ENCODE measurements at places on chromosomes 5 and 9.

GRCh38 chr5:62296998-62297397 lies 9.0 kb upstream of the KIF2A start:
- no peak for DNase-seq

GRCh38 chr9:71329873-71330272 lies 208.5 kb upstream of the TRPM3 start:
- no peak for DNase-seq

- no peak for DNase-seq
Measured at GRCh38 chr5:77867194-77867691, 91.1 kb upstream of the TBCA start.

- DNase-seq, result no peak
Measured at GRCh38 chr9:125816321-125816720, 69.1 kb downstream of the PBX3 start.

GRCh38 chr9:99262949-99263418 lies 40.9 kb downstream of the SEC61B start:
- no peak for DNase-seq

DNA sequence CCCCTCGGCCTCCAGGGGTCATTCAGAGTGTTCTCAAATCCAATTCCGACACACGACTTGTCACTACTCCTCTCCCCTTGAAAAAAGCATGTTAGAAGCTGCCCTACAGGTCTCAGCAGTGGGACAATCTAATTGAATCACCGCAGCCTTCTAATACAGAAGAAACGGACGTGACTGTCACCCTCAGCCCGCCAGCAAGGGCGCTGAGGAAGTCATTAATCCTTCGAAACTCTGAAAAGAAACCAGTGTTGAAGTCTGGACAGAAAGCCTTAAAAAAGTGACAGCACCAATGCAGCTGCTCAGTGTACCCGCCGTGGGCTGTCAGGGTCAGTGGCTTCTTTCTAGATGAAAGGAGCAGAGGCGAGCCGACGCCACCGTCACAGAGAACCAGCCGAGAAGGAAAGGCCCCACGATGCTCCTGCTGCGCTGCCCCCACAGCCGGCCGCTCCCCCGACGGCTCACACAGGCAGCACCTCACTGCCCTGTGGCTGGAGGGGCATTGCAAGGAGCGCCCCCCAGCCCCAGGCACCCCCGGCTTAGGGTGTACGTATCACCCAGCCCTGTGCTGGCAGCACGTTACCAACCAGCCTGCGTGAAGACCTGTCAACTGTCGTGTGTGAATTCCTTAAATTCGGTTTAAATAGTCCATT lies 5.7 kb downstream of the BRD3OS start:
- no peak for DNase-seq

DNA sequence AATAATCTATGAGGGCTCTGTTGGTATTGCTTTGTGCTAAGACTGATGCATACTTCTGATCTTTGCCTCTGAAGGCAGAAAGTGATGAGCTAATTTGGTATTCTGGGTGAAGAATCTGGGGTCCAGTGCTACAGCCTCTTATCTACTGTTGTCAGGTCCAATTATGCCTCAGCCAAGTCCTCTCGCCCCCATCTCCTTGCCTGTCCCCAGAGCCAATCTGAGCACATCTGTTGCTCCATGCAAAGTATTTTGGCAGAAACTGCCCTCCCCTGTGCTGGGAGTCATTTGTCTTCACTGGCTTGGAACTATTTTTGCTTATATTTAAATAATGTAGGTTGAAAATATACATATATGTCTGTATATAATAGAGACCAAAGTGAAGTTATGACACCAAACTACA lies 23.4 kb downstream of the LSM11 start:
- DNase-seq, result no peak

DNA sequence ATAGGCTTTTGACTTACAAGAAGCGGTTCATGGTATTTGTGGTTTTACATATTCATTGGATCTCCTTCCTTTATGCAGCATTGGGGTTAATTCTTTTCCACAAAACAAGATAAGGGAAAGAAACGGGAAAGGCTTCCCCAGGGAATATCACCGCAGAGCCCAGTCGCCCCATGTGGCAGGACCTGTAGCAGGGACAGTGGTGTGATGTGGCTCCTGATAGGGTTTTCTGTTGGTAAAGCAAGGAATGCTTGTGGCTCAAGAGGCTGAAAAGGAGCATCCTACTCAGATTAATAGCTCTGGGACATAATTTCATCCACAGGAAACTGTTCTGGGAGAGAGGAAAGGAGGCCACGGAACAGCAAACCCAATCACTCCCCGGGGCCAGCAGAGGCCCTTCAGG lies 699.9 kb downstream of the MTRR start:
- no peak for DNase-seq

GRCh38 chr5:75885321-75885720 lies 168.1 kb upstream of the POC5 start:
- no peak for DNase-seq

DNA sequence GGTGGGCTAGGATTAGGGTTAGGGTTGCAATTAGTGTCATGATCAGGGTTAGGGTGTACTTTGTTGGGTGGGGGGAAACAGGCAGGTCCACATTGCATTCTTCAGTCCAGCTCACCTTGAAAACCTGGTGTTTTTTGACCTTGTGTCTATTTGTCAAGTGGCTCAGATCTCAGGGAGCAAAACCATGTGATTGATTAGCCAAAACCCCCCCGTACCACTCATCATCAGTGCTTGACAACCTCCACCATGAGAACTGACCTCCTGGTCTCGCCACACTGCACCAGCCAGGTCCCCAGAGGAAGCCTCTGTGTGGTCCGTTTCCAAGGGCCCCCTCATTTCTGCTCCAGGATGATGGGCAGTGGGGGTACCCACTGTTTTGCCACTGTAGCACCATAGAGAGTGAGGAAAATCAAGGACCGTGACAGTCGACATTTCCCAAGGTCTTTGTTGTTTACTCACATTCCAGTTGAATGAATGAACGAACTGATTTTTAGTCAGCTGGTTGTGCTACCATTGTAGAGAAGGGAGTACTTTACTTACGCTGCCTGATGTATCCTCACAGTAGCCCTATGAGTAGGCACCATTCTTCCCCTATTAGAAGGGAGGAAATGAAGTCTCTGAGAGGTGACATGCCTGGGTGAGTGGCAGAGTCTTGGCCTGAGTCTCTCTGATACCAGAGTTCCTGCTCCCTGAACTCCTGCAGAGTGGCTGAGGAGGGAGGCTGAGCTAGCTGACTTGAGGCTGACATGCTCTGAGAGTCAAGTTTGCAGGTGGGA lies 84.8 kb downstream of the RAD23B start:
- DNase-seq, result no peak

DNA sequence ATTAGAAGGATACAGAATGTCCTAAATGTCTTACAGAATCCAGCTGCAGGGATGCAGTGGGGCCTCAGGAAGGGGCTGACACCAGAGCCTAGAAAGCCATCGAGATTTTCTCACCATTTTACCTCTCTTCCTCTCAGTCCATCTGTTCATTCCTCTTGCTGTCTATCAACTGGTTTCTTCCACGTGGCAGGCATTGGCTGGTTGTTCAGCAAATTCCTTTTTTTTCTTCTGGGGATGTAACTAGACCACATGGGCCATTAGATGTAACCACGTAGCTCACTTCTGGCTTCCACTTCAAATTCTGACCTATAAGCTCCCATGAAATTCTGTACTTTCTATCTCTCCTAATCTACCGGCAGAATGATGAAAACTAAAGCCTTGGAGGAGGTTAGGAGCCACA lies 93.6 kb upstream of the MTAP start:
- DNase-seq, result no peak

GRCh38 chr9:86846656-86847055 lies 100.7 kb downstream of the GAS1 start:
- DNase-seq, result no peak

- no peak for DNase-seq
Measured at GRCh38 chr5:151661968-151662732, 24.6 kb downstream of the SPARC start.

Measured in activated T-cell treated with anti-CD3 and anti-CD28 coated beads, Interleukin-2, amount 50 U/mL, for 1 hour (primary cell).